ENCODE measurements at places on chromosomes 13 and 19.

DNA sequence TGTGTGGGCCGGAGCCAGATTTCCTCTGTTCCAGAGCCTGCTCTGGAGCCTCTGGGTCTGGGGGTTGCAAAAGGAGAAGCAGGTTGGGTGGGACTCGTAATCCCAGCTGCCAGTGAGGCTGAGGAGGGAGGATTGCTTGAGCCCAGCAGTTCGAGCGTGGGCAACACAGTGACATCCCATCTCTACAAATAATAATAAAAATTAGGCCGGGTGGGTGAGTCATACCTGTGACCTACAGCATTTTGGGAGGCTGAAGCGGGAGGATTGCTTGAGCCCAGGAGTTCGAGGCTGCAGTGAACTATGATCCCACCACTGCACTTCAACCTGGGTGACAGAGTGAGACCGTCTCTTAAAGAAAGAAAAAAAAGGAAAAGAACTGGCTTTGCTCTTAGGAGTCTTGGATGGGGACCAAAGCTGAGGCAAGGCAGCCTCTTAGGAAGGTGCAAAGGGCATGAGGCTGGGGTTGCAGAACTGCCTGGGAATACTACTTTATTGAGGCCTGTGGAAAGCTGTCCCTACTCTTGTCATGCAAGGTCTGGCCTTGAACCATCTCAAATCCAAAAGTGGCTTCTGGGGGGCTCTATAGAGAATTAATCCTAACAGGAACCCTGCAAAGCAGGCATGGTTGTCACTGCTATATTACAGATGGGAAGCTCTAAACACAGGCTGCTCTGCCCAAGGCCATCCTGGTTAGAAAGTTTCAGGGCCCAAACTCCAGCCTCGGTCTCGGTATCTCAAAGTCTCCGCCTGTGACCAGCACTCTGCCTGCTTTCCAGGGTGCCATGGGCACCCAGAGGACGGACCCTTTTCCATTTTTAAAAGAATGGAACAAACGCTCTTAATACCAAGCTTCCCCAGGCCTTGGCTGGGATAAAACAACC is 880 bp upstream of the C19orf12 start:
- no peak for DNase-seq

GRCh38 chr19:53865523-53865917 is 2.2 kb upstream of the MYADM start:
- no peak for DNase-seq

GRCh38 chr13:72074663-72075062 is 207.7 kb upstream of the DACH1 start:
- no peak for DNase-seq

GRCh38 chr13:75587679-75588078 is 38.1 kb downstream of the UCHL3 start:
- no peak for DNase-seq

DNA sequence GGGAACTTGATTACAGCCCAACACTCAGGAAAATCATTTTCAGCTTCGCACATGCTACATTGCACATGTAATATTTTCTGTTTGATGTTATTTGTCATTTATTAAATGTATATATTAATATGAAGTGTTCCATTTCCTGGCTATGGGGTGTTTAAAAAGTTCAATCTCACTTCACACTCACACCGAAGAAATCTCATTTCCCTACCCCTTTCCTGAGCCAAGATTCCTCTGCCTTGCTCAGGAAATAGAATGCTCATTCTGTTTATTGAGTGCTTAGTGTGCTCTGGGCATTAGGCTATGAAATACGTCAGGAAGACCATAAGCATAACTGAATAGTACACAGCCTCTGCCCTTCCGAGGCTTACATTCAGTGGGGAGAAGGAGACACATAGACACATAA is 331.9 kb upstream of the TSHZ3 start:
- no peak for DNase-seq

DNA sequence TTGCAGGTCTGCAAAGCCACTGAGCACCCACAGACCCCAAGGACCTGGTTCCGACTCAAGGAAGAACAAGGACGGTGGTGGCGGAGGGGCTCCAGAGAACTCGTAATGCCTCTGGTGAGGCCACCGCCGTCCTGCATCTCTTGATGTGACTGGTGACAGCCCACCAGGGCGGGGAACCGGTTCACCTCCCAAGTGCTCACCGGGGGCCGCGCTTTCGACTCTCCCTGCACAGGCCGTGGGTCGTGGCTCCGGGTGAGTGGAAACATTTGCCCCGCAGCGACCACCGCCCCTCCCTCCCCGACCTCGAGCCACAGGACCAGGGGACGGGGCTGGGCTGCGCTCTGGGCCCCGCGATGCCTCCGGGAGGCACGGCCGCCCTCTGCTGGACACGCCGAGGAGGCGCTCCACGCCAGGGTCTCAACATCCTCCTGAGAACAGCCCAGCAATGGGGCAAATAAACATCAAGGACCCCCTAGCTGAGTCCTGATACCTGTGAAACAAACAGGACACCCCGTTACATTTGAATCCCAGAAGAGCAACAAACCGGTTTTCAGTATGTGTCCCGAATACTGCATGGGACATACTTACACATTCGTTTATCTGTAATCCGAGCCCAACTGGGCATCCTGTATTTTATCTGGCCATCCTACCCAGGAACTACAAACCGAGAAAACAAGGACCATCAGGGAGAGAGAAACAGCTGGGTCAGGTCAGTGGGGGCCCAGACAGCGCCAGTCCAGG is 3.9 kb upstream of the PLPP2 start:
- DNase-seq: no peak

GRCh38 chr13:76331943-76332712 is 554.1 kb downstream of the KCTD12 start:
- no peak for DNase-seq

DNA sequence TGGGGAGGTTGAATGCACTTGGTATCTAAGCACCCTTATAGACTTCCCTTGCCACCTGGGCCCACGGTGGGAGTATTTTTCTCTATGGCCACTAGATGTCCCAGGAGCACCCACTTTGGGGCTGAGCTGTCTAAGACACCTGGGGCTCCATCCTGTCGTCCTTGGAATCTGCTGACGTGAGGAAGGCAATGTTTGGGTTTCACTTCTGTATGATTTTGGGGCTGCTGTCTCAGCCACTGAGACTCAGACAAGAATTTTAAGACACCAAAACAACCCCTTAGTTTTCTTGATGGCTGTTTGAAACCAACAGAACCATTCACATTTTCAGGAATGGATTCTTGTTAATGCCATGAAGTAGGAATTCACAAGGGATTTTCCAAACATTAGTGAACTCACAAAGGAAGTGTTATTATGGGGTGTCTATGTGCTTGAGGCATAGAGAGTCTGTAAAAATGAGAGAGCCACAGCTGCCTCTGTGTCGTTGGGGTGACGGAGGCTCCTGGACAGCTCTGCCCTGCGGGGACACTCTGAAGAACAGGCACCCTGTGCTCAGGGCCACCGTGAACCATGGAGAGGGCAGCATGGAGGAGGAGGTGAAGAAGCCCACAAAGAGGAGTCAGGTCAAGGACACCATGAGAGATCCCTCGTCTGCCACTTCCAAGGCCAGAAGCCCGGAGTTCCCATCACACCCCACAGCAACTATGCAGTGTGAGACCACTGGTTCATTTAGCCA is 106.8 kb upstream of the SPATA13 start:
- peak; percentile 29 for DNase-seq

GRCh38 chr19:19371059-19371458 is 34.4 kb upstream of the GATAD2A start:
- DNase-seq: no peak

DNA sequence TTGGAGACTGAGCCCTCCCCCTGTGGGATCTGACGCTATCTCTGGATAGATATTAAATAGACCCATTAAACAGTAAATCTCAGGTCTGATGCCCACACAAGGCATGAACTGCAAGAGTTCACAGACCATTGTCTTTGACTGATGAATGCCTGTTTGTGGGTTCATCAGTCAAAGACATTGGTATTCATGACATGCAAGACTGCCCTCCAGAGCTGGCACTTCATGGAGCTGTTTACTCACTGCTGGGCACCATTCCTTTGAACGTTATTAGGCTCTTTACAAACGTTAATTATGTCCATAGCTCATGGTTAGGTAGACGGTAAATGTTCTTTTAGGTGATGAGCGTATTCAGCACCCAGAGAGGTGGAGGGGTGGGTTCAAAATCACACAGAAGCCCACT is 111.8 kb upstream of the PABPC3 start:
- no peak for DNase-seq

DNA sequence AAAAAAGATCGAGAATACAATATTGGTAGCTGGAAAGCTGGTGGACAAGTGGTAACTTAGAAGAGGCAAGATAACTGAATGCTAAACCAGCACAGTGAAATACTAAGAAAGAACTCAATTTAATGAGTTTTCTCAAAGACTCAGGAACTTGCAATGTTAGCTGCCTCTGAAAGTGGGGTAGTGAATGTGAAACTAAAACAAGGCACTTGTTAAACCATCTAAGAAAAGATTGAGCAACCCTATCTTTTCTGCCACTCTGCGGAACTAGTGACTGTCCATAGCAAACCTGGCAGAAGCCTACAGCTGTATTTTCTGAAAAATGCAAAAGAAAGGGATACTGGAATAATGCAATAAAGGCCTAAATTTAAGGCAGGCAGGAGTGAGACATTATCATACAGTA is 1574.4 kb upstream of the PRR20A start:
- DNase-seq: no peak

GRCh38 chr13:102227741-102228140 is 174.1 kb downstream of the FGF14 start:
- no peak for DNase-seq

GRCh38 chr19:461721-462551 is 1.1 kb upstream of the SHC2 start:
- no peak for DNase-seq

DNA sequence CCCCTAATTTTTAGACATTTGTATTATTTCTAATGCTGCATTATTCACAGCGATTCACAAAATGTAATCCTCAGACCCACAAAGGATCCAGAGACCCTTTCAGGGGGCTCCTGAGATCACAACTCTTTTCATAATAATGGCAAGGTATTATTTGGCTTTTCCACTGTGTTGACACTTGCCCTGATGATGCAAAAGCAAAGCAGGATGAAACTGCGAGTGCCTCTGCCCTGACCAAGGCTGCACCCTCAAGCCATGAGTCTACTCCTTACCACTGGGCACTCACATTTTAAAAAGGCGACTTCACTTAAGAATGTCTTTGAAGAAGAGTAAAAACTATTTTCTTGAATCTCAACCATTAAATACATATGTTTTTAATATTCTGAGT is 11.4 kb downstream of the ELF1 start:
- DNase-seq: no peak
